ENCODE measurements at places on chromosomes 5 and 9.
A peak's percentile ranks its signal among the peaks of the same experiment; 100 is the strongest.

- DNase-seq: peak; percentile 34
Observed at GRCh38 chr9:38107811-38108304, 38.8 kb upstream of the SHB start.

- no peak for DNase-seq
Observed at GRCh38 chr5:11449217-11449616, 455.0 kb downstream of the CTNND2 start.

DNA sequence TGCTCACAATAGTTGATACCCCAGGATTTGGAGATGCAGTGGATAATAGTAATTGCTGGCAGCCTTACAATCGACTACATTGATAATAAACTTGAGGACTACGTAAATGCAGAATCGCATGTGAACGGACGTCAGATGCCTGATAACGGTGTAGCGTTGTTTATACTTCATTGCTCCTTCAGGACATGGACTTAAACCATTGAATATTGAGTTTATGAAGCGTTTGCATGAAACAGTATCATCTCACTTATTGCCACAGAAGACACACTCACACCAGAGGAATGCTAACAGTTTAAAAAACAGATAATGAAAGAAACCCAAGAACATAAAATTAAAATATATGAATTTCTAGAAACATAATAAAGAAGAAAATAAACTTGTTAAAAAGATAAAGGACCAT, 101.6 kb downstream of the GABBR2 start:
- no peak for DNase-seq

- no peak for DNase-seq
Observed at GRCh38 chr9:94865582-94866452, 139.3 kb downstream of the AOPEP start.

DNA sequence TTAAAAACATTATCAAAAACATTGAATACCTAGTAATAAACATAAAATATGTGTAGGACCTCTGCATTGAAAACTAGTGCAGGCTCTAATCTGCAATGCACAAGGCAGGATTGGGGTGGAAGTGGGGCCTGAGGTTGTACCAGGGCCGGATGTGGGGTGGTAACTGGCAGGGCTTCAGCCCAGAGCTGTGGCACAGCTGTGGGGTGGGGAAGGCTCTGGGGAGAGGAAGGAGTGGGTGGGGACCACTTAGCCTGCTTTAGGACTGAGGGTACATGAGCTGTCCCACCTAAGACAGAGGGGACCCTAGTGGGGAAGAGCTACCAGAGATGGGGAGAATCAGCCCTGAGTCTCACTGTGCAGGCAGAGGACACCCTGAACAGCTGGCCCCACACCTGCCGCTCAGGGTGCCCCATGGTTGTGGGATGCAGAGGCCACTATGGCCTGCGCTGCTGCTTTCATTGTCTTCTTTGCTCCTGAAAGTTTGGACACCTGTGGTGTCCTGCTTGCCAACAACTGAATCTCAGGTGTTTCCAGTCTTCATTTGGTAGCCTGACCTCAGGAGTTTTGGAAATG, 311.4 kb downstream of the TLE4 start:
- DNase-seq: no peak

GRCh38 chr5:172860520-172861443, 26.7 kb downstream of the ERGIC1 start:
- DNase-seq: no peak

DNA sequence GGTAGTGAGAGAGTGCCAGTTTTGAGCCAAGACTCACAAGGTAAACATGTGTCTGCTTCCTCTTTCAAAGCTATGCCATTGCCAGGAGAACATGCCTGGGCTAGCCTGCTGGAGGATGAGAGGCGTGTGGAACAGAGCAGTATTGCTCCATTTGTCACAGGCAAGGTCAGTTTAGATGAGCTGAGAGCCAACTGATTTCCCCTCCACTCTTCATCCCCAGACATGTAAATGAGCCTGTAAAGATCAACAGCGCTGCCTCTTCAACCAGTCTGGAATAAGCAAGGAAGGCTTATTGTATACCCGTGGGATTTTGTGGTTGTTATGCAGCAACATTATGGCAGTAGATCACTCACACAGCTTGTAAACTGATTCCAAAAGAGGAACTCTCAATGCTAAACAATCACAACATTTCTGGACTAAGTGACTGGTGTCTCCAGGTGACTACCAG, 8.2 kb upstream of the GDNF start:
- no peak for DNase-seq

GRCh38 chr5:82334856-82335255, 56.7 kb upstream of the RPS23 start:
- no peak for DNase-seq

DNA sequence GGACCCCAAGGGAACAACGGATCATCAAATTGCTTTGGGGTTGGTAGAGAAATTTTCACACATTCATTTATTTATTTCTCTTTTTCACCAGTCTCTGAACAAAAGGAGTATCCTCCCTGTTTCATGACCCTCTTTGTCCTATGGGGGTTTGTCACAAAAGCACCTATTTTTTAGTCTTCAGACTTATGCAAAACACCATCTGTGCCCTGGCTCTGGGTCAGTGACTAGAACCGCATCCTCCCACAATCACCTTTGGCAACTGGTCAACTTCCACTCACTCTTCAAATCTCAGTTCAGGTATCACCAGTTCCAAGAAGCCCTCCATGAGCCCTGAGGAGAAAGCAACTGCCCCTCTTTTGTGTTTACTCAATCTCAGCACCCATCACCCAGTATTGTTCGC, 395.7 kb downstream of the CDK5RAP2 start:
- DNase-seq: no peak

DNA sequence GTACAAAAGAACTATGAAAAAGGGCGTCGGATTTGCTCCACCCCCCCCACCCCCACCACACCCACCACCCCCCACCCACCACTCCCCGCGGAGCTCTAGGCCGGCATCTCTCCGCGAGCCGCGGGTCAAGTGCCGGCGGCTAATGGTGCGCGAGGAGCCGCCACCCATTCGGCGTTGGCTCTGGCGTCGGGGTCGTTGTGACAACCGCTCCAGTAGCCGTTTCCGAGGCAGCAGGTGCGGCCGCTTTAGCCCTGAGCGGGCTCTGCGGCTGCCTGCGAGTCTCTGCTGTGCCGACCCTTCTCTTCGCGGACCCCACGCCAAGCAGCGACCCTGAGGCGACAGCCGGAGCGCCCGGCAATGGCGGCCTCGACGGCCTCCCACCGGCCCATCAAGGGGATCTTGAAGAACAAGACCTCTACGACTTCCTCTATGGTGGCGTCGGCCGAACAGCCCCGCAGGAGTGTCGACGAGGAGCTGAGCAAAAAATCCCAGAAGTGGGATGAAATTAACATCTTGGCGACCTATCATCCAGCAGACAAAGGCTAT, at the start of gene PPP1R2B:
PPP1R2B (plus strand) TSS at position 90 of the 546 bp plus-strand sequence; CDS start at position 358, 268 bp downstream.
- peak; percentile 34 for DNase-seq

- DNase-seq: no peak
Observed at GRCh38 chr5:172564188-172564587, 76.9 kb upstream of the NEURL1B start.

DNA sequence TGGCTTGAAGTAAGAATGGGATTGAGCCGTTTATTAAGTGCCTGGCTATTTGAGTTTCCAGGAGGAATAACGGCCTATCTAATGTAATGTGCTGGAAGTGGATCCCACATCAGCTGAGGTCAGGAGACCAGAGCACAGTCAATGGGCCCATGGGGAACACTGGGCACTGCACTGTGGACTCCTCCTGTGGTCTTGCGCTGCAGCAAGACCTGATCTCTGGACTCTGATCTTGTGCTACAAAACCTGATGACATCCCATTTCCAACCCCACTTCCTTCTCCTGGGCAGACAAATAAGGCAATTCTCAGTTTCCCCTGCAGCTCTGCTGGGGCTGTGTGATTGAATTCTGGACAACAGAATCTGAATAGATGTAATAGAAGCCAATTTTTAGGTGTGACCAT, 151.7 kb upstream of the ADCY2 start:
- no peak for DNase-seq

DNA sequence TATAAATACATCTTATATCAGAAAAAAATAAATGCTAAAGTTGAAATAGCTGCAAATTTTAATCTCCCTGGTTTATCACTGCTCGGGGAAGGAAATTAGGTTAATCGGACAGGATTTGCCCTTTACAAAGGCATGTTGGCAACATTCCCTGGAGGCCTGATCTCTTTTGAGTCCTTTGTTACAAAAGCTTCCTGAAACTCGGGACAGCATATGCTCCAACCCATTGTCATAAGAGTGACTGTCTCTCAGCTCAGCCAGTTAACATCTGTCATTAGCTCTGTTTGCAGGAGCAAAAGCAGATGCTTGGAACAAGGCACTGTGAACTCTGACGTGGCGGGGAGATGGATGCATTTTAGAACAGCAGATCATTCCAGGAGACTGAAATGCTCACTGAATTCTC, 80.6 kb downstream of the MYO10 start:
- DNase-seq: peak; percentile 60

DNA sequence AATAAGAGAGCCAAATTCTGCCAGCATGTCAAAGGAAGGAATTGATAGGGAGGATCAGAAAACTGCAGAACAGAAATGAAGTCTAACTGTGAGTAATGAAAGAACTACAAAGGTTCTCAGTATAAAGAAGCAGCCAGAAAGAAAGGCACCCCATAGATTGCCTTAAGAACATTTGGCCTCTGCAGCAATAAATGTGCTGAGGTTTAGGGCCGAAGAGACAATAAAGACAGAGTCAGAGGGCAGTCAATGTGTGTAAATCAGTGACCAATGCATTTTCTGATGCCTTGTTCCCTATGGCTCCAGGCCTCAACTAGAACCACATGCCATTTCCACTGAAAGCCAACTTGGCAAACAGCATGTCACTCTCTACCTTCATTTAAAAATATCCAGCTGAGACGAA, 281.0 kb downstream of the HINT1 start:
- no peak for DNase-seq

GRCh38 chr5:125142458-125142857, 396.0 kb upstream of the ZNF608 start:
- no peak for DNase-seq
